Activated CD8-positive, alpha-beta T cell treated with anti-CD3 and anti-CD28 coated beads for 36 hours (primary cell): ENCODE measurements at places on chromosomes 16 and 17. TPM values are rescaled to one million over a fixed set of nuclear protein-coding genes. Genes with fewer than 3 reads are reported as not detected.

DNA sequence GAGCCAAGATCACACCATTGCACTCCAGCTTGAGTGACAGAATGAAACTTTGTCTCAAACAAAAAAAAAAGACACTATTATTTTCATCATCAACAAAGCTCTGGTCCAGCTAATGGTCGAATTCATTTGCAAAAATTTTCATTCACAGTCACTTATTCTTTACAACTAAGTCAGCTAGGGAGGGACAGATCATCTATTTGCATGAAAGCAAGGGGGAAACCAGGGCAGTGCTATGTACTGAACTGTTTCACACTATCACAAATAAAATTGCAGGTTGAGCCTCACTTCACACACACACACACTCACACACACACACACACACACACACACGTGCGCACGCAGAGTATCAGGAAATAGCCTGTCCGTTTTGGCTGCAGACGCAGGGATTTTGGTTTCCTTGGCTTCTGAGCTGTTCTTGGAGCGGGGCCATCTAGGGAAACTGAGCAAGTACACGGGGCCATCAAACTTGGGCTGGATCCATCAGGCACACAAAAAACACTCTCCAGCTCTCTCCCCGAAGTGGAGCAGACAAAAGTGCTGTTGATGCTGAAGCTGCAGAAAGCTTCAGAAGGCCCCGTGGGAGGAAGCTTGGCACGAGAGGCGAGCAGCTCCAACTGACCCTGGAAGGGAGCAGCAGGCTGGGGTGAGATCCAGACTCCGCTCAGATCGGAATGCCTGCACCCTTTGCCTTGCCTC, 44.3 kb upstream of the HELZ start:
- no peak for DNase-seq
- no peaks in the 10 kb centered on the region for H3K27me3 ChIP-seq
- H3K4me1 ChIP-seq, result no peaks in the 10 kb centered on the region
- no peak overlapping the region for H3K4me3 ChIP-seq

- no peaks in the 10 kb centered on the region for H3K36me3 ChIP-seq
- no peak for DNase-seq
- H3K4me1 ChIP-seq, result peaks cover 8% of the 10 kb centered on the region
- no peak overlapping the region for H3K27ac ChIP-seq
- no peak overlapping the region for H3K4me3 ChIP-seq
Measured at GRCh38 chr16:83830769-83831455, 23.1 kb downstream of the HSBP1 start.

ST3GAL2 gene
- 19.0 TPM for total RNA-seq

- no peaks in the 10 kb centered on the region for H3K27me3 ChIP-seq
- peak; percentile 71 for DNase-seq
- H3K4me1 ChIP-seq, result peaks cover 31% of the 10 kb centered on the region
Measured at GRCh38 chr17:81018044-81018802, 16.7 kb upstream of the BAIAP2 start.

- no peak for DNase-seq
- H3K36me3 ChIP-seq, result no peaks in the 10 kb centered on the region
- peaks cover 11% of the 10 kb centered on the region for H3K4me1 ChIP-seq
- H3K4me3 ChIP-seq, result no peak overlapping the region
- H3K27me3 ChIP-seq, result peaks cover 26% of the 10 kb centered on the region
Measured at GRCh38 chr17:1234455-1234854, 35.8 kb upstream of the BHLHA9 start.

DNA sequence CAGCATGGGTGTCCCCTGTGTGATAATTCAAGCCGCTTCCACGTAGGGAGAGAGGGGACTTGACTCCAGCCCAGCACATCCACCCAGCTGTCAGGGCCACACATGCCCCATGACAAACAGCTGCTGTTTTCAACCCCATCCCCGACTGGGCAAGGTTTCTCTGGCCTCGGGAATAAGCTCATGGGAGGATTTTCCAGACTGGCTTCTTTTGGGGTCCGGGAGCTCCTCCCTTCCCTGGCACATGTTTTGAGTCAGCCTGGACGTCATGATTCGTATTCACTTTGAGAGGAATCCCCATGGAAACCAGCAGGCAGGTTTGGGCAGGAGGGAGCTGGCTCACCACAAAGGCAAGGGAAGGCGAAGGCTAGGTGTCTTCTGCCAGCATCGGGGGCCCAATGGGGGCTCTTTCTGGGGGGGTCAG, 156.4 kb downstream of the CMIP start:
- no peaks in the 10 kb centered on the region for H3K36me3 ChIP-seq
- no peak for DNase-seq
- no peak overlapping the region for H3K27ac ChIP-seq
- no peaks in the 10 kb centered on the region for H3K27me3 ChIP-seq
- H3K4me3 ChIP-seq, result no peak overlapping the region

DNA sequence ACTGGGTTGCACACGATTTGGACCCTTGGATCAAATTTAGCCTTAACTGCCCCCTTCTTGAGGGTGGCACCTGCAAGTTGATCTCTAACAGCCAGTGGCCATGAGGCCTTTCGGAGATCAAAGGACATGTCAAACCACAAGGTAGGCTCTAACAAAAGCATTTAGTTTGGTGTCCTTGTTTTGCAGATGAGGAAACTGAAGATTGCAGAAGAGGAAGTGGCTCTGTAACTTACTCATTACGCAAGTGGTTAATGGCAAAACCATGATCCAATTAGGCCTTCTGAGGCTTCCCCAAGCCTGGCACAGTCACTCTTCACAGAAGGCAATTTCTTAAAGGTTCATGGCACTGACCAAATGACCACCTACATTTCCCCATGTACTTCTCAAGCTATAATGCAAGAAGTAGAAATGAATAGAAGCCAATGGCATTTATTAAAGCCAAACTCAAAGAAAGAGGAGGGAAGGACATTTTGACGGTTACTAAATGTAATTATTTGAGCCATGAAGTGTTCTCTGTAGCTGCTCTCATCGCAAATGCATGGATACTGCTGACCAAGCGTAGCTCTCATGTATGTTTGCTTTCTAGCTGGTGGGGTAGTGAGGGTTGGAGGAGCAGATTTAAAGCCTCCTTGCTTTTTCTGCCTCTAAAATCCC, 32.8 kb upstream of the ABCC12 start:
- no peaks in the 10 kb centered on the region for H3K27me3 ChIP-seq
- H3K4me3 ChIP-seq, result no peak overlapping the region
- H3K36me3 ChIP-seq, result no peaks in the 10 kb centered on the region

- no peaks in the 10 kb centered on the region for H3K36me3 ChIP-seq
- H3K4me1 ChIP-seq, result no peaks in the 10 kb centered on the region
- H3K4me3 ChIP-seq, result no peak overlapping the region
Measured at GRCh38 chr17:70021726-70022125, 53.3 kb upstream of the KCNJ16 start.

GRCh38 chr16:87831421-87832136, 37.7 kb downstream of the SLC7A5 start:
- DNase-seq, result no peak
- peaks cover 2% of the 10 kb centered on the region for H3K4me1 ChIP-seq
- H3K27ac ChIP-seq, result no peak overlapping the region
- H3K27me3 ChIP-seq, result no peaks in the 10 kb centered on the region

DNA sequence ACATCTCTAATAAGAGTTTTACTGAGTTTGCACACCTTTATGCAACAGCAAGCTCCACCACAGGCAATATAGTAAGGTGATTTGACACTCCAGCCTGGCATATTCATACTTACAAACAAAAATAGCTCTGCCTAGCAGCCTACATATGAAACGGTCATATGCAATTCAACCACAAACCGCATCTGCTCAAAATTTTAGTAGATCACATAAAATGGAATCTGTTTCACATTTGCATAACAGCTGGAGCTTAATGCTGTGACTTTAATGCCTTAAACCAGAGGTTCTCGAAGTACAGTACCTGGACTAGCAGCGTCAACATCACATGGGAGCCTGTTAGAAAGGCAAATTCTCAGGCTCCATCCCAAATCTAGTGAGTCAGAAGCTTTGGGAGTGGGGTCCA, 578.4 kb downstream of the CDH11 start:
- H3K27me3 ChIP-seq, result no peaks in the 10 kb centered on the region
- H3K36me3 ChIP-seq, result no peaks in the 10 kb centered on the region
- no peak overlapping the region for H3K4me3 ChIP-seq
- DNase-seq, result no peak
- no peaks in the 10 kb centered on the region for H3K4me1 ChIP-seq

ZNF23 gene
- total RNA-seq, result 10.4 TPM

SLC35G6 gene
- not detected for total RNA-seq

ABCA9 gene
- total RNA-seq, result not detected

DNA sequence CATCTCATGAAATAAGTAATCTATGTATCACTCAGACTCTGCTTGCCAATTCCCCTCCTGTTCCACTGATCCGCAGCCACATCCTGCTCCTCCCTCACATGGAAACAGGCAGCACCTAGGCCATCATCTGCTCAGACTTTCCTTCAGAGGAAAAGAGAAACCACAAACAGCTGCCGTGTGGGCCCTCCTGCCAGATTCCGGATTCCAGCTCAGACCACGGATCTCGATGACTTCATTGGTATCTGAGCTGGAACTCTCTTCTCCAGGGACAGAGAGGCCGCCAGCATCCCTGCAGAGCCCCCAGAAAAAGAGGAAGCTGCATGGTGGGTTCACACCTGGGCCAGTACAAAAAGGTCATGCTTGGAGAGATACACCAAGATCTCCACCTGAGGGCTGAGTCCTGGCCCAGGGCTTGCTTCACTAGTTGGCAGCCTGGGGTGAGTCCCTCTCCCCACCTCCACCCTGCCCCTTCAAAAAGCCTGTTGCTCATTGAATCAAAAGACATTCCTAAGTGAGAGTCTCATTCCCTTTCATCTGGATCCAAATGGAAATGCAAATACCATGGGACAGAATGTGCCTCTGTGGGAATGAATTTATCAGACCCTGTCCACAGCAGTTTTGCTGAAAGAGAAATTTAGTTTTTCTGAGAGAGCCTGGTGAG, 47.2 kb downstream of the HOXB1 start:
- H3K27ac ChIP-seq, result no peak overlapping the region
- no peak overlapping the region for H3K4me3 ChIP-seq
- no peaks in the 10 kb centered on the region for H3K36me3 ChIP-seq
- DNase-seq, result peak; percentile 49
- H3K27me3 ChIP-seq, result peaks cover 7% of the 10 kb centered on the region

- no peaks in the 10 kb centered on the region for H3K36me3 ChIP-seq
- no peak overlapping the region for H3K4me3 ChIP-seq
- no peak overlapping the region for H3K27ac ChIP-seq
- H3K27me3 ChIP-seq, result peaks cover 3% of the 10 kb centered on the region
- no peaks in the 10 kb centered on the region for H3K4me1 ChIP-seq
Measured at GRCh38 chr16:54180421-54181359, 105.9 kb downstream of the IRX3 start.

DNA sequence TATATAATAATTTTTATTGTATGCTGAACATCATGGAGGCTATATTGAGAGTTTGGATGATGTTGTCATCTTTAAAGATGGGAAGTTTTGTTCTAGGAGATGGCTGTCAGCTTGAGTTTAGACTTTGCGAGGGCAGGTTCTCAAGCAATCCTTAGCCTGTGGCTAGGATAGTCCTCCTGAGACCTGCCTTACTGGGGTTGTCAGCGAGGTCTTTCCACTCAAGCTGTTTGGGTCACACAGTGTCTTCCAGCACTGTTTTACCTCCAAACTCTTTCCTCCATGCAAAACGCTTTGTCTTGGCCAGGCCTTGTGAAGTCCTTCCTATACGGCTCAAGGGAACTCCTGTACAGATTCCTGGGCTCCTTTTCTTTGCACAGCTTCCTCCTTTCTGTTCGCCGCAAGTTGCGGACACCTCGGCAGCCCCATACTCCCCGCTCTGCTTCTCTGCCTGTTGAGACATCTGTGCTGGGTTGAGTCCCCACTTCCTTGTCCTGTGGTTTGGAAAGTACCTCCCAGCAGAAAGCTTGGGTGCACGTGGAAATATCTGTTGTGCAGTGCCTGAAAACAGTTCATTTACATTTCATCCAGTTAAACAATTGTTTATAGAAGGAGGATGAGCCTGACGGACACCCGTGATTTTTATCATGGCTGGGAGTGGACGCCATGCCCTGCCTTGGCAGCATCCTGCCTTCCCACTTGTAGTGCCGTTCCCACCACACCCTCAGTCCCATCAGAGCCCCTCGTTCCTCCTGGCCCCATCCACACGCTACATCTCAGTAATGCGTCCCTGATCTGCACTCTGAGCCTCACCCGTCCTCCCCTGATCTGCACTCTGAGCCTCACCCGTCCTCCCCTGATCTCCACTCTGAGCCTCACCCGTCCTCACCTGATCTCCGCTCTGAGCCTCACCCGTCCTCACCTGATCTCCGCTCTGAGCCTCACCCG, 55.0 kb upstream of the CBFA2T3 start:
- peaks cover 4% of the 10 kb centered on the region for H3K36me3 ChIP-seq
- peak; percentile 73 for DNase-seq
- H3K4me3 ChIP-seq, result peak overlapping the region; percentile 48

- DNase-seq, result peak; percentile 68
- H3K27ac ChIP-seq, result peak within 1 kb of the TSS; percentile 80
- peaks cover 3% of the 10 kb centered on the region for H3K27me3 ChIP-seq
- no peaks in the 10 kb centered on the region for H3K36me3 ChIP-seq
- peaks cover 21% of the 10 kb centered on the region for H3K4me1 ChIP-seq
- H3K4me3 ChIP-seq, result peak within 1 kb of the TSS; percentile 69
Measured at GRCh38 chr17:63445954-63446752, at the start of gene CYB561. TSS of gene CYB561 (minus strand) at chr17:63446306. CDS start at chr17:63437547, 8,759 bp downstream.

CSH1 gene
- not detected for total RNA-seq

- peaks cover 27% of the 10 kb centered on the region for H3K27me3 ChIP-seq
- peaks cover 14% of the 10 kb centered on the region for H3K4me1 ChIP-seq
- DNase-seq, result no peak
Measured at GRCh38 chr17:50556803-50557202, 3.7 kb upstream of the CACNA1G start.

GRCh38 chr17:62692159-62692651, 64.7 kb downstream of the MRC2 start:
- H3K4me3 ChIP-seq, result no peak overlapping the region
- no peak overlapping the region for H3K27ac ChIP-seq
- no peaks in the 10 kb centered on the region for H3K4me1 ChIP-seq
- no peak for DNase-seq
- peaks cover 2% of the 10 kb centered on the region for H3K27me3 ChIP-seq

- no peak overlapping the region for H3K27ac ChIP-seq
- H3K27me3 ChIP-seq, result no peaks in the 10 kb centered on the region
- H3K4me1 ChIP-seq, result no peaks in the 10 kb centered on the region
- DNase-seq, result no peak
Measured at GRCh38 chr16:75924397-75924796, 198.1 kb upstream of the CPHXL start.

TPSG1 gene
- not detected for total RNA-seq

DNA sequence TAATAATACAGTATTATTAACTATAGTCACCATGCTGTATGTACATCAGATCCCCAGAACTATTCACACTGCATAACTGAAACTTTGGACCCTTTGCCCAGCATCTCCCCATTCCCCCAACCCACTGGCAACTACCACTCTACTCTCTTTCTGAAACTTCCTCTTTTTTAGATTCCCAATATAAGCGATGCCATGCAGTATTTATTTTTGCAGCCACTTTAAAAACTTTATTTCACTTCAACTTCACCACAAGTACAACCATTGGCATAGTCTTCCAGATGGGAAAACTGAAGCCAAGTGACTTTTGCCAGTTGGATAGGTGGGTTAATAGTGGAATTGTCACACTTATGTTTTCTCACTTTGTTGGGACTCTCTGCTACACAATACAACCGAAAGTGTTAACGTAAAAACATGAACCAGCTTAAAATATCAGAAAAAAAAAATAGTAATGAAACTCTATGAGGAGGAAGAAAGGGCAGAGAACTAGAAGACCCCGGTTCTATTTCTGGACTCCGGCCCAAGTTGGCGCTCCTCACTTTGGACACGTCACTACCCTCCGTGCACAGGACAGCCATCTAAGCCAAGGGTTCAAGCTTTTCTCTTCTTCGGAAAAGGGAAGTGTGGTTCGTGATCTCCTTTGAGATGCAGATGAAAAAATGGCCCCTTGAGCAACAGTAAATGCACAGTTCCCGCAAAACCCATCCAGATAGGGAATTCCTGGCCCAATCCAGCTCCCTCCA, 743 bp downstream of the SHCBP1 start:
- H3K4me1 ChIP-seq, result peaks cover 13% of the 10 kb centered on the region
- DNase-seq, result peak; percentile 27
- peaks cover 29% of the 10 kb centered on the region for H3K36me3 ChIP-seq
- peak overlapping the region; percentile 96 for H3K4me3 ChIP-seq
- peaks cover 4% of the 10 kb centered on the region for H3K27me3 ChIP-seq
